ENCODE measurements at places on chromosomes 7 and 10. TPM values are rescaled to one million over a fixed set of nuclear protein-coding genes. Genes with fewer than 3 reads are reported as not detected.

- DNase-seq: no peak
Measured at GRCh38 chr10:131692686-131693334, 208.0 kb upstream of the PPP2R2D start.

GRCh38 chr7:27438881-27439589, 196.4 kb downstream of the EVX1 start:
- no peak for DNase-seq

GRCh38 chr10:29481906-29482440, 152.8 kb downstream of the SVIL start:
- DNase-seq: no peak

GRCh38 chr7:156722043-156722826, 81.7 kb downstream of the RNF32 start:
- DNase-seq: no peak

FGF8 gene
- not detected for total RNA-seq

PIP gene
- not detected for total RNA-seq

DNA sequence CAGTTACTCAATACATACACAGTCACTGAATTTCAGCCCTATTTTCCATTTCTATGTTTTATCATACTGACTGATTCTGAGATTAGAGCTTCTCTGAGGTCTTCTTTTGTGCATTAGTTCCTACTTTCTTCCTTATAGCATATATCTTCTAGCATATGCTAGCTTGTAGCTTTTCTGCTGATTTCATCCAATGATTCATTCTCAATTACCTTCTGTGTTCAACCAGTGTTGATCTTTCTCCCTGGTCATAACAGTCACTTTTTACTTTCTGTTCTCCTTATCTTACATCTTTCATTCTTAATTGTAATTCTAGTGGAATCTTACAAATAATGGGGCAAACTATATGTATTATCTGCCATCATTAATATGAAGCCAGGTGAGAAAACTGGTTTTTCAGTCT, 159.5 kb upstream of the HGF start:
- no peak for DNase-seq

EGFR gene
- total RNA-seq: 5.3 TPM

DNA sequence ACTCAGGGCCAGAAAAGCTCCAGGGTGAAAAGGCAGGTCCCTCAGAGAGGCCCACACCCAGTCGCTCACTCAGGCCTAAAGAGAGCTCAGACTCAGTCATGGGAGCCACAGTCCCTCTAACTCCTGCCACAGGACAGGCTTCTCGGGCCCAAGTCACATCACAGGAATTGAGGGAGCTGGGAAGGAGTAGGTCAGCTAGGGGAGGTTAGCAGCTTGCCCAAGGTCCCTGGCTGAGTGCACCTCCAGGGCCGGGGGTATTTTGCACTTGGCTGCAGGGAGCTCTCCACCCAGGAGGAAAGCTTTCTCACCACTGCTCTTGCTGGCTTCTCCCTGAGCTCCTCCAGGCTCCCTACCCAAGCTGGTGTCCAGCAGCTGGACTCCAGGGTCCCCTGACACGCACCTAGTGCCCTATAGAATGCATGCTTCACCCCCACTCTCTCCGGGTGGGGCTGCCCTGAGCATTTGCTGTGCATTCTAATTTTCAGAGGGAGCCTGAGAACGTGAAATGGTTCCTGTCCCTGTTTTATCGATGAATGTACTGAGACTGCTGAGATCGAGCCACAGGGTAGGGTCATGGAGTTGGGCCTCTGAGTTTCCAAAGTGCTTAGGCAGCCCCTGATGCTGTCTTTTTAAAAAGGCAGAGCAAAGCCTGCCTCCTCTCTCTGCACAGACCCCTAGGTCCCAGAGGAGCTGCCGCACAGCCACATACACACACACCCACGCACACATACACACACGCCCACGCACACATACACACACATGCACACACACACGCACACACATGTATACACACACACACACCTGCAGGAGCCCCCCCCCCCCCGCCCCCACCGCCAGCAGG, 37.9 kb upstream of the RET start:
- no peak for DNase-seq

DNA sequence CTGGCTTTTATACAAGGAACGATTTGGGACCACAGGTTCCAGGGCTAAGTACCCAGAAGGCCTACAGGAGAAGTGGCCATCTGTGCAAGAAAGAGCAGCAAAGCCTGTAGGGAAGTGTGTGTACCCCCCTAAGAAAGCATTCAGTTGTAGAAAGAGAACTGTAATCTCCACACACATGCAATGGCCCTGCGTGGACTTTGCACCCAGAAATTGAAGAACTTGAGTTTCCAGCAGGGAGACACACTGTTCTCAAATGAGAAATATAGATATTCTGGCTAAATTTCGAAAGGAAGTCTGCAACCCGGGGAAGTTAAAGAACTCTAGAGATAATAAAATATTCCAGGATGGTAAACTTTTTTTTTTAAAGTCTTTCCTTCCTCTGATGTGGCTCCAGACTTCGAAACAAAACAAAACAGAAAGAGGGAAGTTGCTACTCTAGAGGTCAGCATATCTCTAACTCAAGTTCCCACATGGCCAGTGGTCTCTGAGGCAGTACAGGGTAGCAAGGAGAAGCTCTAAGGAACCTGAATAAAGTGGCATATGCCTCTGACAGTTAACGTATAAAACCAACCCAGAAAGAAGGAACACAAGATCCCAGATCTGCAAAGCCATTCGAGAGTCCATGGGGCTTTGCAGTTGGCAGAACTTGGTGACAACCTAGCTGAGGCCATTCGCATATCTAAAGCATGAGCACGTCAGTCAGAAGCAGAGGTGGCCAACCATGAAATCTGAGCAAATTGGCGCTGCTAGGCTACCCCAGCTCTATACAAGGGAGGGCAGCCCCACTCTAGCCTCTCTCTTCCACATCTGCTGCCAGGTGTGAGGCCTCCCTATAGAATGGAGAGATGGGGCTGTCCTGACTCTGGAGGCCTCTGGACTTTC, 56.6 kb downstream of the ELMO1 start:
- no peak for DNase-seq

- peak; percentile 22 for DNase-seq
Measured at GRCh38 chr10:34666008-34666704, 148.9 kb downstream of the PARD3 start.

TMEM176A gene
- 1.2 TPM for total RNA-seq

DNA sequence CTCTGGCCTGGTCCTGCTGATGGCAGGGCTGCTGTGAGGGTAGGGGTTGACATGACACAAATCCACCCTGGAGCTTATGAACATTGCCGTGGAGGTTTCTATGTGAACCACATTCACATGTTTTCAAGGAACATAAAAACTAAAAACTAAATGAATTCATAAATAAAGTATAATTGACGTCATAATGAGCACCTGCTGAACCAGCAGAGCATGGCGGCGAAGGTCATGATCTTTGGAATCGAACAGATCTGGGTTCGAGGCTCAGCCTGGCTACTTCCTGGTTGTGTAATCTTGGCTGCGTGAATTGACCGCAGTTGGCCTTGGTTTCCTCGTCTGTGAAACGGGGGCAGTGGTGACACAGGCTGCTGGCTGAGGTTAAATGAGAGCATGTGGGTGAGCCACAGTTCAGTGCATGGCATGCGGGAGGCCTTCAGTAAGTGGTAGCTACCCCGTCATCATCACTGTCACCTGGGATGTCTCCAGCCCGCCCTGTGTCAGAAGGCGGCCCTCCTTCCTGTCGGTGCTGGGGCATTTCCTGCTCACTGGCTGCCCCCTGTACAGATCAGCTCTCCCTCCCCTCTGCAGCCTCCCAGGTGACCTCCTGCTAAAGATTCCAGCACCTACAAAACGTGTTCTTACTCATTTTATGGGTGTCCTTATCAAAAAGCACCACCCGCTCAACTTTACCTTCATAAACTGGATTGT, 190.3 kb upstream of the SHH start:
- DNase-seq: no peak

YKT6 gene
- 53.0 TPM for total RNA-seq

- DNase-seq: no peak
Measured at GRCh38 chr7:28509251-28510025, 97.1 kb downstream of the CREB5 start.

DNA sequence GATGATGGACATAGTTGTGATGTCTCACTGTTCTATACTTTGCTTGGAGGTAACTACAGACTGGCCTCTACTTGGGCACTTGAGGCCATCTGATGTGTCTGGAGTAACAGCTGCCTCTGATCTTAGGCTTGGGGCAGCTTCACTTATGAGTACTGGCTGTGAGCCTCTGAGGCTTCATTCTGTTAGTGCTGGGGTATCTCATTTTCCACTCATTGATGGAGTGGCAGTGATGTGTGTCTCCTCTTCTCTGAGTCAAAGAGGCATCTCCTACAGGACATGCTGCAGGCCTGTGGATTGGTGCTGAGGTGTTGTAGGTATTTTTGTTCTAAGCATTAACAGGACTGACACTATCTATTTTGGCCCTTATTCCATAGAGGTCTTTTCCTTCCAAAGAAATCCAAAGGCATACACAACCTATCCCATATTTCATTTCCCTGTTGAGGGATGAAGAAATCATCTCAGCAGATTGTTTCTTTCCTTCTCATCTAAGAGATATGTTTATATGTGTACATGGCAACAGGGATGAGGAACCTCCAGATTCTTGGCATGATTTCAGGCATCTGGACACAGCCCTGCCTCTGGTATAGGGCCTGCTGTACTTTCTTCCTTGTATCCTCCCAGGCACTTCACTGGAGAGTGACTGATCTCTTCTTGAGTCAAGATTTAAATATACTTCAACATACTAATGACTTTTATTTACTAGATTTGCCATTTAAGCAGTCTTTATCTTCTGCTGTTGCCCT, 65.7 kb upstream of the NOBOX start:
- no peak for DNase-seq

CDC14C gene
- not detected for total RNA-seq

ZNF804B gene
- 6.9 TPM for total RNA-seq

DNA sequence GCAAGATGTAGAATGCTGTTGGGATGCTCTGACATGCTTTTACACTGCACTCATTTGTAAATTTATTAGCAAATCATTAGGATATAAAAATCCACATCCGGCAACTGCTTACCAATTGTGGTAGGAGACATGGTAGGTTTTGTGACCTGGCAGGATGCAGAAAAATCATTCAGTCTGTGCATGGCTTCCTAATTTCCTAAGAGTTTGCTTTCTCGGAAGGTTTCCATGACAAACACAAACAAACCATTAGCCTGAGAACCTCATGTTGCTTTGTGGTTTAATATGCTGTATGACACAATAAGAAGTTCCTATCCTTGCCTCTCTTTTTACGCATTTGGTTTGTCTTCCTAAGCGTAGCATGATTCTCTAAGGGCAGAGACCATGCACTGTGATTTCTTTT, 14.7 kb upstream of the LMBR1 start:
- DNase-seq: no peak

PDE1C gene
- 19.2 TPM for total RNA-seq

GRCh38 chr10:50558371-50558770, 65.4 kb downstream of the SGMS1 start:
- DNase-seq: no peak

LIPF gene
- total RNA-seq: not detected

DHTKD1 gene
- 80.7 TPM for total RNA-seq

INSYN2A gene
- 15.9 TPM for total RNA-seq

DNA sequence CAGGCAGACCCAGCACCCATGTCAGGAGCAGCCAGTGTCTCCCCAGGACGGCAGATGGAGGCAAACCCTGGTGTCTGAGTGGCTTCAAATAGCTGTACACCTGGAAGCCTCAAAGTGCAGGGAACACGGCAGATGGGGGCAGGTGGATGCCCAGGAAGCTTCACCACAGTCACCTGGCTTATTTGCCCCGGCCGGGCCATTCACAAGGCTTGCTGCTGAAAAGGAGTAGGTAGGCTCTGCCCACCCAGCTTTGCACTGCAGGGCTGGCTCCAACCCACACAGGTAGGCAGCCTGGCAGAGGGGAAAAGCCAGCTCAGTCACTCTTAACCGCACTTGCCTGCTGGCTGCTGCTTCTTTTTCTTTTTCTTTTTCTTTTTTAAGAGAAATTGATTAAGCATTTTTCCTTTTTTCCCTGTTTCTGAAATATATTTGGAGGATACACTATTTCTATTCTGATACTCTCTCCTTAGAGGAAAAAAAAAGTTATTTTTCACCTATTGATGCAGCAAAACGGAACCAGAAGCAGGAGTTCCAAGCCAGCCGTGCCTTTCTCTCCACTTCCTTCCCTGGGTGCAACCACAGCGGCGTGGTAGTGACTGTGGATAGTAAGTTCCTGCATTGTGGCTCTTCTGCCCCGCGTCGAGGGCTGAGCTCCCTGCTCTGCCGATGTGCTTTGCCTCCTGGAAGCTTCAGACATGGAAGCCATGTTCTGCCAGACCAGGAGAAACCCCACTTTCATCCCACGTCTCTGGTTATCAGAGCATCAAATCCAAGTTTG, 118.3 kb downstream of the KLF6 start:
- DNase-seq: no peak

HHEX gene
- 0.82 TPM for total RNA-seq

PDE6C gene
- not detected for total RNA-seq

- DNase-seq: no peak
Measured at GRCh38 chr10:71346731-71347130, 27.7 kb downstream of the SLC29A3 start.

- peak; percentile 4 for DNase-seq
Measured at GRCh38 chr7:96995406-96996110, 9.8 kb upstream of the DLX6 start.

DNA sequence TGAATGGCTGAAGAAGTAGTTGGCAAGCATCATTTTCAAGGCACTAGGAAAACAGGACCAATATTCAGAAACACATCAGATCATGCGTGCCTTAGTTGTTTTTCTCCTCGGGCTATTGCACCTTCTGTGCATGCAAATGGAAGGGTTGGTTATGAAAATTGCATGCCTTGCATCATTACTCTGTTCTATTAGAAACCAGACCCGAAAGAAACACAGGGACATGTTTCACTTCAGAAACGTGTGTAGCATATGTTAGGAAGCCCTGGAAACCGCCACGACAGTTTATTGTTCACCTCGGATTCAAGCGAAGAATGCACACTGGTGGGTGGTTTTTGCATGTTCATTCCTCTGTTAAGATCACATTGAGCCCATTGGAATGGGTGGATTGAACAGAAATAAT, 214.7 kb downstream of the FRMD4A start:
- DNase-seq: no peak

DNAJC12 gene
- 4.5 TPM for total RNA-seq

GRCh38 chr10:29522061-29522855, 112.5 kb downstream of the SVIL start:
- DNase-seq: no peak

NPC1L1 gene
- total RNA-seq: not detected

DNA sequence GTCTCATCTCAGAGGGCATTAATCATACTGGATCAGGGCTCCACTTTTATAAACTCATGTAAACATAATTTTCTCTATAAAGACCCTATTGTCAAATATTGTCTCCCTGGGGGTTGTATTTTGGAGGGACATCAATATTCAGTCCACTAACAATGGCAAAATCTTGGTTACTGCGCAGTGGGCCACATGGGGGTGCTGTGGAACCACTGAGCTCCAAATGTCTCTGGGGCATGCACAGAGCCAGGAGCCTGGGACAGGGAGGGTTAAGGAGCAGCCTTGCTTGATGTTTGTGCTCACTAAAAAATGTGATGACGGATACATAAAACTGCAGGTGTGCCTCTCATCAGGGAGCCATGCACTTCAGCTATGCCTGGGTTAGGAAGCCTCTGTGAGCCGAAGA, 62.1 kb upstream of the PRSS58 start:
- no peak for DNase-seq

PIK3CG gene
- total RNA-seq: 1.6 TPM

Data from frontal cortex (tissue), 4 donors.